ENCODE measurements at places on chromosomes 5 and 9.

DNA sequence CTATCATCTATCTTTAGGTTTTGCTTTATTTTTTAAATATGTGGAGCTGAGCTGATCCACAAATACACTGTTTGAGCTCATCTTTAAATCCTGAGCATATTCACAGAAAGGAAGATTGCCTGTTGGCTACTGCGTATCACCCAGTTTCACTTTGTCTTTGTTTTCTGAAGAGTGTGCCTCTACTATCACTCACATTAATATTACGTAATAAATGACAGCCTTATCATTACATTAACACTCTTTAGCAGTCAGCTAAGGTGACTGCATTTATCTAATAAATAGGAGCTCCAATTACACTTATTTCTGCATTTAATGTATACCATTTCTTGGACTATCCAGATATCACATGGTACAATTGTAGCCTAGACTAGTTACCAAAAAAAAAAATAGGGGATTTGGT is 511.7 kb downstream of the NR2F1-AS1 start:
- DNase-seq = no peak

GRCh38 chr9:69155341-69156030 is 18.6 kb upstream of the TJP2 start:
- DNase-seq = no peak

GRCh38 chr5:109468288-109468676 is 58.5 kb upstream of the PJA2 start:
- DNase-seq = no peak

- no peak for DNase-seq
Measured at GRCh38 chr9:19748278-19749126, 40.3 kb downstream of the SLC24A2 start.

Data from omental fat pad (tissue), 4 donors.